ENCODE measurements at places on chromosomes 12 and 14.

- DNase-seq: no peak
These were observed 27.2 kb downstream of the KLC1 start for GRCh38 chr14:103656031-103656755.

GRCh38 chr12:103964805-103965204 lies 867 bp upstream of the TDG start:
- DNase-seq: no peak

GRCh38 chr14:91878274-91878673 lies 10.9 kb upstream of the TC2N start:
- no peak for DNase-seq

DNA sequence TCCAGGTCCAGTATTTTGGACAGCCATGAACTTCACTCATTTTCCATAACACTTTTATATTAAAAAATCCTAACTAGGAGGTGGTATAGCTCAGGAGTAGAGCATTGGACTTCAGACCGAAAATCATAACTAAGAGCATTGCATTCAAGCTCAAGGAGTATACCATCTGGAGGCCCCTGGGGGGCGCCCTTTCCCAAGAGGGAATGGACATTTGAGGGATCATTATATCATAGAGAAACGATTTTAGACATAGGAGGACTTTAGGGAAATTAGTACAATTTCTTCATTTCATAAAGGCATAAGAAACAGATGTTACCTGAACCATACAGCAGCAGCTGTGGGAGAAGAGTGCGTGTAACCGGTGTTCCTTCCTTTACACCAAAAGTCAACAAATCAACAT lies 5.2 kb upstream of the ATG14 start:
- DNase-seq: no peak

DNA sequence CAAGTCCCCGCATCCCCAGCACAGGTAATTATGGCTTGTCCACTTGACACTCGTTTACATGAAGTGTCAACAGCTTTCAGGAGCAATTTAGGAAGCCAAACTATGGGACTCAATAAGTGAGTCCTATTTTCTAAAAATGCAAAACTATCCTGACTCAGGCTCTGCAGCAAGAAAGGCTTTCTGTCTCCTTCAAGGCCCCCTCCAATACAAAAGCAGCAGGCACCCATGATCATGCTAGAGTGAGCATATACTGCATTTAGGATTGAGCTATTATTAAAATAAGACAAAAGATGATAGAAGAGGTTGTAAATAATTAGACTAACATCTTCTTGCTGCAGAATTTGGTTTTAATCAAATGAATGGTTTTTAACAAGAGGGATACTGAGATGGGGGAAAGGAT lies 3.2 kb downstream of the SIX6 start:
- DNase-seq: no peak

Measured in HTR-8/SVneo (cell line).